ENCODE measurements at places on chromosomes 1 and 21. TPM values are rescaled to one million over a fixed set of nuclear protein-coding genes. Genes with fewer than 3 reads are reported as not detected.

GOLT1A gene
- 0.76 TPM for total RNA-seq

RPE65 gene
- total RNA-seq, result not detected

KIAA0040 gene
- 10.6 TPM for total RNA-seq

C1orf74 gene
- 5.9 TPM for total RNA-seq

TAS1R1 gene
- total RNA-seq, result 0.15 TPM

SGIP1 gene
- not detected for total RNA-seq

ESRRG gene
- total RNA-seq, result 2.4 TPM

OPTC gene
- 0.30 TPM for total RNA-seq

KHDRBS1 gene
- total RNA-seq, result 108 TPM

TFF3 gene
- 9.2 TPM for total RNA-seq
